GM23338 (cell line): ENCODE measurements at places on chromosomes 4 and X. TPM values are rescaled to one million over a fixed set of nuclear protein-coding genes. Genes with fewer than 3 reads are reported as not detected.

The ZNF518B gene
- total RNA-seq, result 9.5 and 10.8 TPM in 2 replicates

- H3K4me1 ChIP-seq, result peaks cover 18% of the 10 kb centered on the region
- no peaks in the 10 kb centered on the region for H3K27me3 ChIP-seq
- H3K4me3 ChIP-seq, result no peak overlapping the region
Observed at GRCh38 chr4:20883231-20883630, 183.0 kb downstream of the PACRGL start.

The UCP1 gene
- total RNA-seq, result 0.21 TPM in 1 of 2 replicates, not detected in the other

DNA sequence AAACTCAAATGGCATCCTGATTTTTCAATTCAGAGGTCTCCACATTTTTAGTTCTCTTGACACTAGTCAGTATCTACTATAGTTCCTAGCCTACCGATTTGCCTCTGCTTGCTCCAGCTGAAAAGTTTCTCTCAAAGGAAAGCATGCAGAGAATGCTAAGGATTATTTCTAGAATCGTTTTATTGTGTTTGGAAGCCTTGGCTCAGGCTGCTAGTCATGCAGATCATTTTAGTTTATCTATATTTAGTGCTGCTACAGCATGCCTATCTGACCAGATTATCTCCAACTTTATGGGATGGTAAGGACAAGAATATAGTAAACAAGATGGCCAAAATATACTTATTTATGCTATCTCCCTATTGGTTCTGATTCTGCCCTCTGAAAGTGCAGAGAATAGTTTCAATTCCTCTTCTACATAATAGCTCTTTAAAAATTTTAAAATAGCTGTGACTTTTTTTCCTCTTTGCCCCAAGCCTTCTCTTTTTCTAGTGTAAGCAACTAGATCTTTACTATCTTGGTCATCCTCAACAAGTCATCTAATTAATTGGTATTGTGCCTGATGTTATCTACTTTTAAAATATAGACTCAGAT lies 15.7 kb upstream of the DRP2 start:
- no peaks in the 10 kb centered on the region for H3K36me3 ChIP-seq
- no peak overlapping the region for H3K27ac ChIP-seq
- H3K4me1 ChIP-seq, result no peaks in the 10 kb centered on the region; the same call in 1 of the 2 replicates
- no peak for DNase-seq
- no peak overlapping the region for H3K4me3 ChIP-seq

DNA sequence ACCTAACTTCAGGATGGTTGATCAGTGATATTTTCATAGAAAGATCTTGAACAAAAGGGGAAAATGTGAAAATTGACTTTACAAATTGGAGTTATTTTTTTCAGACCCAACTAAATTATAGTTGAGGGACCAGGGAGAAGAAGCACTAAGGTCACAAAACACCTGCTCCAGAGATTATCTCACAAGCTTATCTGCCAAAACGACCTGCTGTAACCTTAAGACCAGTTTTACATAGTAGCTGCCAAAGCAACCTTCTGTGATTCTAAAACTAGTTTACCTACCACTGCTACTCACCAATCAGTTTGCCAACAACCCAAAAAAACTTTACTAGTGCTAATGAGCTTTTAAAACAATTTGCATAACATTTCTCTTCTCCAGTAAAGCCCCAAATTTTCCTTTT lies 972.1 kb downstream of the C4orf33 start:
- no peak overlapping the region for H3K4me3 ChIP-seq
- H3K27ac ChIP-seq, result no peak overlapping the region
- peaks cover 6% of the 10 kb centered on the region; the same call in 1 of the 2 replicates for H3K4me1 ChIP-seq

- H3K36me3 ChIP-seq, result no peaks in the 10 kb centered on the region
- no peak overlapping the region for H3K4me3 ChIP-seq
Observed at GRCh38 chr4:155703486-155704247, 37.0 kb downstream of the GUCY1A1 start.

The NSG1 gene
- total RNA-seq, result 28.7 and 34.5 TPM in 2 replicates
